Activated T-helper 17 cell treated with anti-CD3 and anti-CD28 coated beads, Interleukin-2, amount 50 U/mL, for 72 hours (primary cell): ENCODE measurements at places on chromosomes 13 and 19. TPM values are rescaled to one million over a fixed set of nuclear protein-coding genes. Genes with fewer than 3 reads are reported as not detected.

Gene TMED1
- total RNA-seq = 17.6 TPM

Gene CKAP2
- total RNA-seq = 61.0 TPM

GRCh38 chr13:30796132-30796572 is 60.8 kb downstream of the ALOX5AP start:
- peak; percentile 65 for ATAC-seq

Gene FFAR2
- total RNA-seq = not detected

GRCh38 chr13:113579686-113580085 is 4.9 kb upstream of the TFDP1 start:
- ATAC-seq = no peak

Gene ZNF738
- total RNA-seq = 10.9 TPM

Gene ZNF560
- total RNA-seq = 0.35 TPM

Gene ZNF536
- not detected for total RNA-seq

GRCh38 chr19:31314849-31315629 is 34.2 kb downstream of the TSHZ3 start:
- ATAC-seq = no peak

Gene SIGLEC7
- total RNA-seq = not detected

Gene CYP4F8
- total RNA-seq = not detected

DNA sequence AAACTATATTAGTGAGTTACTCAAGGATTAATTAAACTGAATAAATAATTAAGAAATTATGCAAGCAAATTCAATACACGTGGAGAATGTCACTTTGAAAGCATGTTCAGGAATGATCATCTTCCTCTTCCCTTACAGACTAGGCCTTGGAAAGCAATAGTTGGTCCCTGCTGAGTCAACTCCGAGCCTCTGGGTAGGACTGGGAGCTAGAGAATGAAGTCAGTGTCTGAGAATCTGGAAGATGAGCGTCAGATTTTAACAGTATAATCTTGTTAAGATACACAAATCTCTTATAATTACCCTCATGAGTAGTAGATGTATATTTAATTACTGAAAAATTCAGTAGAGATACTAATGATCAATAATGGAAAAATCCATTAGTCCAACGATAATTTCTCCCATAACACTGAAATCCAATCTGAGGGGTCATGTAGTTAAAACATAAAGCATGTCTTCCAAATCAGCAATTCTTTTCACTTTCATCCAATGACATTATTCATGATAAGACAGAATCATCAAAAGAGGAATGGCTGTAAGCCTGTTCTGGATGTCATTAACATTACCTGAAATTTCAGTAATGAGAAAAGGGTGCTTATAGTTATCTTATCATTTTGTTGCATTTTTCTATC is 423.0 kb downstream of the DCT start:
- no peak for ATAC-seq

Gene ZNF578
- 0.11 TPM for total RNA-seq

- ATAC-seq = no peak
Measured at GRCh38 chr13:48165063-48165462, 67.9 kb upstream of the ITM2B start.

DNA sequence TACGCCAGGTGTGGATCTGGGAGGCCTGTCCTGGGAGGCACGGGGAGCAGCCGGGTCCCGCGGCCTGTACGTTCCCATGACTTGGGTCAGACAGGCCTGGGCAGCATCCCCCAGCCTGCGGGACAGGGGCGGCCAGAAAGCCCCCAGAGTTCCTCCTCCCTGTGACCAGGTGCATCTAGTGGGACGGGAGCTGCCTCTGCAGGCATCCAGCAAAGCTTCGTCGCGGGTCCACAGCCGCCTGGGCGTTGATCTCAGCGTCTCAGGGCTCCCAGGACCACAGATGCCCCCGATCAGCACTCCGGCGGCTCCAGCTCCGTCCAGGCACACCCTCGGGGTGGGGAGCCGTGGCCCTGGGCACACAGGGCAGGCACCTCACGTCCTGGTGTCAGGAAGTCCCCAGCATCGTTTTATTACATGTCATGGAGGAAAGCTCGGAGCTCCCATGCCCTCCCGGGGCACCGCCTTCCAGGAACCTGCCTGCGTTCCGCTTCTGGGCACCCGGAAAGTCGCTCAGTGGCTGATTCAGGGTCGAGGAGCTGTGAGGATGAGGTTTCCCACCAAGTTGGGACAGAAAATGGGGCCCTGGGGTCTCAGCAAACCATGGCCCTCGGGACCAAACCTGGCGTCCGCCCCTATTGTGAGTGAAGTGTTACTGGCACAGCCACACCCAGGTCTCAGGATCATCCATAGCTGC is 1.5 kb upstream of the GZMM start:
- no peak for ATAC-seq

GRCh38 chr13:80945328-80945727 is 604.4 kb upstream of the SPRY2 start:
- no peak for ATAC-seq

DNA sequence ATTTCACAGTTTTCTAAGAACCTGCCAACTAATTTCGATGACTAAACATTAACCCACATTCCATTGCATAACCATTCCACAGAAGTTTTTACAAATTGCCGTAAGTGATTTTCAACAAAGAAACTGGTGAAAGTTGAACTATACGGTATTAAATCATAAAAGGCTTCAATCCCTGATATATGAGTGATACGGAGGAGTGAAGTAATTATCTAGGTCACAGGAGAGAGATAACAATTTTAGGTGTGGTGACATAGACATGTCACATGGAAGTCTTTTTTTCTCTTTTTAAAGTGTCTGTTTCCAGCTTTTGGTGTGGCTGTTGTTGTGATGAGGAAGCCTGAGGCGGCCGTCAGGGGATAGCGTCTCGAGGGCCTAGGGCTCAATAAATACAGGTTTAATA is 29.4 kb downstream of the TBC1D4 start:
- no peak for ATAC-seq

Gene CEACAM7
- total RNA-seq = not detected

Gene ZNF112
- total RNA-seq = not detected

GRCh38 chr19:38867171-38867780 is 10.8 kb downstream of the RINL start:
- no peak for ATAC-seq

Gene CACNA1A
- total RNA-seq = 2.5 TPM

DNA sequence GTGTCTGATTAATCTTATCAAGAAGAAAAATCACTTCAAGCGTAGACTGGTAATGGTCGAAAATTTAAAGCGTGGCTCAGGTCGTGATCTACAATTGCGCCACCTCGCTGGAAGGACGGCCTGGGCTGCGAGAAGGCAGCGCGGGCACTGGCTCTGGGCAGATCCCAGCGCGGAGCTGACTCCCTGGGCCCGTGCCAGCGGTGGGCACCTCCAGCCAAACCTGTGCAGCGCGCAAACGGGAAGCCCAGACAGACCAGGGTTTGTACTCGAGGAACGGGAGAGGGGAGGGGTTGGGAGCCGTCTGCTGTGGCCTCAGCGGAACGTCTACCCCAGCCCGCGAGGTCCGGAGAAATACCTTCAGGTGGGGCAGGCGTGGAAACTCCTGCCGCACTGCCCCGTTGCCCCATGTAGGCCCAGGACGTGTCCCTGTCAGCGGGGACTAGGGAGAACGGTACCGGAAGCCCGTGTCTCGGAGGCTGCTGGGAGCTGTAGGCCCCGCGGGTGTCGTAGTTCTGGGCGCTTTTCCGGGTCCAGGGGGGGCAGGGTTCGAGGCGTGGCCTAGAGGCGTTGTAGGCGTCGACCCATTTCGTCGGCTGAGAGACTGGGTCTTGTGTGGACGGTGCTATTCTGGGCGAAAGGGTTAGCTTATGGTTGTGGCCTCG is 21.1 kb downstream of the ZNF274 start:
- no peak for ATAC-seq

- no peak for ATAC-seq
Measured at GRCh38 chr19:47283405-47284059, 8.8 kb downstream of the INAFM1 start.

DNA sequence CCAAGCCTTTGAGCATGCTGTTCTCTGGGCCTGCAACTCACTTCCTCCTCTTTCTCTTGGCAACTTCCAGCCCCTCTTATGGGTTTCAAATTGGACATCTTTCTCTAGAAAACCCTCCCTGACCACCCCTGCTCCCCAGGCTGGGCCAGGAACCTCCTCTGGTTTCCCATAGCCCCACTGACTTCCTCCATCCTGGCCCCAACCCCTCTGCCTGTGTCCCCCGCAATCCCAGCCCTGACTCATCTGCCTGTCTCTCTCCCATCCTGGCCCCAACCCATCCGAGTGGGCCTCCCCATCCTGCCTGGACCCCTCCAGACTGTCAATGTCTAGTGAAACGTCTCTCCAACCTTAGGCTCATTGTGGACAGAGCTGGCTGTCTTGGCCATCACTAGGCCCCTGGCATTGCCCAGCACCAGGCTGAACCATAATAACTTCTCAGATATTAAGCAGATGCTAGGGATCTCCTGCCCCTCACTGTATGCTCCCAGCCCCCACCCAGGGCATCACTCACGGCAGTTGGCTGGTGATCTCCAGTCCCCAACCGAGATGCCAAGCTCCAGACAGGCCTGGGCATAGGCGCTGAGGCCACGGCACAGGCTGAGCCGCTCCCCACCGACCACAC is 16.8 kb downstream of the FCGBP start:
- ATAC-seq = no peak

Gene GSX1
- not detected for total RNA-seq

Gene LILRA1
- not detected for total RNA-seq

GRCh38 chr19:7515110-7515644 is 726 bp upstream of the ZNF358 start:
- no peak for ATAC-seq

Gene DNAAF3
- 0.35 TPM for total RNA-seq

- ATAC-seq = no peak
Measured at GRCh38 chr13:113445791-113446487, 7.3 kb downstream of the ADPRHL1 start.

DNA sequence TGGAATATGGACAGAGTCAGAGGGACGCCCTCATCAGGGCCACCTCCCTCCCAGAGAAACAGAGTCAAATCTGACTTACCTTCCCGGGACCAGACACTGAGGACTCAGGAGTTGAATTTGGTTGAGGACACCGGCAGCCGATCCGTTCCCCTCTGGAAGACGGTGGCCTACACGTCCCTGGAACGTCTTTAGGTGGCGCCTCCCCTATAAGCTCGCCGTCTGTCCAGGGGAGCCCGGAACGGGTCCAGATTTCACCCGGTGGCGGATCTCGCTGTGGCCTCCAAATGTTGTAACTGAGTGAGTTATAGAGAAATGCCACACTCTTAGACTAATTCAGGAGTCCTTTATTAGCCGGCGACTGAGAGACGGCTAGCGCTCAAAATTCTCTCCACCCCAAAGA is 9.0 kb downstream of the TNFSF14 start:
- ATAC-seq = no peak

- no peak for ATAC-seq
Measured at GRCh38 chr13:27851096-27851850, 59.0 kb downstream of the GSX1 start.

- no peak for ATAC-seq
Measured at GRCh38 chr19:35431145-35431807, 16.8 kb upstream of the FFAR2 start.

- ATAC-seq = no peak
Measured at GRCh38 chr13:44093607-44094564, 214.2 kb downstream of the LACC1 start.

- no peak for ATAC-seq
Measured at GRCh38 chr19:15159251-15159650, 41.5 kb downstream of the NOTCH3 start.

- no peak for ATAC-seq
Measured at GRCh38 chr13:27193496-27193895, 21.9 kb upstream of the USP12 start.

Gene HSH2D
- total RNA-seq = 39.3 TPM

DNA sequence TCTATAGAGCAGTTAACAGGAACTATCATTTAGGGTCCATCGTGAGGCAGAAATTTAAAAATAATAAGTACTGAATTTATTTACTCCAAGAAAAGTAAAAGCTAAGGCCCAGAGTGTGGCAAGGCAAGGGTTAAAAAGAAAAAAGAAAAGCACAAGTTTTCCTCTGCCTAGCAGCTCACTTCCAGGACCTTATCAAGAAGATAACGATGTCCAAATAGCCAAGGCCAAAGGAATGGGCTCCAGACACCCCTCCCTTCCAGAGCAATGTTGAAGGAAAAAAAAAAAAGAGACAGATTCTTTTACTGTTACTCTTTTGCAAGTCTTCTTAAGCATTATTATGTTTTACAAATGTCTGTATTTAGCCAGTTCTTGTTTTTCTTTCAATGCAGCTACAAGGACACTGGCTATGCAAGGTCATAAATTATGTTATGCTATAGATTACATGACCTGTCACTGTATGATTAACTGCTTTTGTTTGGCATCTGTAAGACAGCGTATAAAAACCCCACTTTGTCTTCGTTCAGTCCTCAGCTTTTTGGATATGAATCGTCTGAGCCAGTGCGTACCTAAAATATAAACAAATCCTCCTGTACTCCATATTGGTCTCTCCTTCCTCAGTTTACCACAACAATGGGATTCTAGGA is 2.9 kb upstream of the ZNF700 start:
- ATAC-seq = no peak

- no peak for ATAC-seq
Measured at GRCh38 chr19:44796701-44797115, 12.2 kb upstream of the BCAM start.

DNA sequence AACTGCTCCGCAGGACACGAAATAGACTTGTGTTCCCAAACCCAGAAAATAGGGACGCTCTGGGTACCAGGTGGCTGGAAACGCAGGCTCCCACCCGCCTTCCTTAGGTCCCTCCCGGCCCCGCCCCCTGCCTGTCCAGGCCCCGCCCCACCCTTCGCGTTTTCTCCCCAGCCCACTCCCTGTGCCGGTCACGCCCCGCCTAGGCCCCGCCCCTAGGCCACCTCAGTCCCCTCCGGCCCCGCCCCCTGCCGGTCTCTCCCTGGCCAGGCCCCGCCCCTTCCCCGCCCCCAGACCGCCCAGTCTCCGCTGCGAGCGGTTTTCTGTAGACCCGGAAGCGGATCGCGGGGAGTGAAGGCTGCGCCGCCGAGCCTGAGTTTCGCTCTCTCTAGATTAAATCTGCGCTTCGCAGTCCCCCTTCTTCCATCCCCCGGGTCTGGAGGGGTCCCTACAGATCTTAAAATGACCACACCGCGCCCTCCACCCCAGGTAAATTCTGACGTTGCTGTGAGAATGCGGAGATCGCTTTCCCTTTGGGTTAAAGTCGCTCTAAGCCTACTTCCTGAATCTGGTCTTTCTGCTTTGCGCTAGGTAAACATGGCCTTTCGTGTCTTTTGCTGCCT is 3.7 kb upstream of the ZNF665 start:
- peak; percentile 91 for ATAC-seq

- no peak for ATAC-seq
Measured at GRCh38 chr19:15218501-15218900, 13.7 kb downstream of the EPHX3 start.

Gene PSG7
- not detected for total RNA-seq

- ATAC-seq = no peak
Measured at GRCh38 chr19:45865269-45865948, 1.3 kb downstream of the FOXA3 start.

GRCh38 chr19:46192992-46193650 is 36.4 kb upstream of the IGFL1 start:
- ATAC-seq = peak; percentile 74

- no peak for ATAC-seq
Measured at GRCh38 chr19:38063928-38064327, 156.9 kb downstream of the SIPA1L3 start.

- no peak for ATAC-seq
Measured at GRCh38 chr13:32861304-32861703, 154.9 kb upstream of the KL start.
